ENCODE measurements at places on chromosomes 5 and 9. TPM values are rescaled to one million over a fixed set of nuclear protein-coding genes. Genes with fewer than 3 reads are reported as not detected.
A peak's percentile ranks its signal among the peaks of the same experiment; 100 is the strongest.

DNA sequence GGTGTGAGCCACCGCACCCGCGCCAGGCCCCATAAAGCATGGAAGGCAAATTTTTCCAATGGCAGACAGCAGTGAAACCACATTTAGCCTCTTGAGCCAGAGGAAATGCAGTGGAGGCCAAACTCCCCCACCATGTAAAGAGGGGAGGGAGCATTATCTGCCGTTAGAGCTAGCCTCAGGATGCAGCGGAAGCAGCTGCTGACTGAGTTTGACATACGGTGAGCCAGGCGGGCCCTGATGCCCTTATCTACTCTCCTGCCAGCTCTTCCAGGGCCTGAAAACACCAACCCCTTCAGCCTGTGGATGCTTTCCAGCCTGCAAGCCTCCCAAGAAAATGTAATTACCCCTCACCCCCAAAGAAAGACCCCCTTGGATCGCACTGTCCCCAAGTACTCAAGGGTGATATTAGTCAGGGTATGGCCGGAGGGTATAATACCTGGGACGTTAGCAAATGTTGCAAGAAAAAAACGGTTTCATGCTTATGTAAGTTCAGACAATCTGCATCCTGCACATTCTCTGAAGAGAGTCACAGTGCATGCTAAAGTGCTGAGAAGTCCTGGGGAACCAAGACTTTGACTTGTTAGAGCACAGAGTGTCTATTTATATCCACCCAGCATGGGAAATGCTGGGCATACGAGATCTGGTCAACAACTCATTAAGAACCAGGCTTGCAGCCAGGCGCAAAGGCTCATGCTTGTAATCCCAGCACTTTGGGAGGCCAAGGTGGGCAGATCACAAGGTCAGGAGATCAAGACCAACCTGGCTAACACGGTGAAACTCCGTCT lies 11.3 kb upstream of the GGTA1 start:
- DNase-seq = no peak

GRCh38 chr9:88258601-88259000 lies 120.3 kb upstream of the SPATA31C2 start:
- peak; percentile 33 for DNase-seq

UBE2R2 gene
- total RNA-seq = 47.7 TPM

- no peak for DNase-seq
Measured at GRCh38 chr5:89064054-89064453, 181.1 kb upstream of the MEF2C start.

MORN5 gene
- 4.1 TPM for total RNA-seq

CCDC127 gene
- 8.2 TPM for total RNA-seq

PAPPA gene
- 3.7 TPM for total RNA-seq

CCNO gene
- total RNA-seq = 3.3 TPM

- peak; percentile 67 for DNase-seq
Measured at GRCh38 chr5:139141446-139142204, 56.5 kb downstream of the SIL1 start.

DNA sequence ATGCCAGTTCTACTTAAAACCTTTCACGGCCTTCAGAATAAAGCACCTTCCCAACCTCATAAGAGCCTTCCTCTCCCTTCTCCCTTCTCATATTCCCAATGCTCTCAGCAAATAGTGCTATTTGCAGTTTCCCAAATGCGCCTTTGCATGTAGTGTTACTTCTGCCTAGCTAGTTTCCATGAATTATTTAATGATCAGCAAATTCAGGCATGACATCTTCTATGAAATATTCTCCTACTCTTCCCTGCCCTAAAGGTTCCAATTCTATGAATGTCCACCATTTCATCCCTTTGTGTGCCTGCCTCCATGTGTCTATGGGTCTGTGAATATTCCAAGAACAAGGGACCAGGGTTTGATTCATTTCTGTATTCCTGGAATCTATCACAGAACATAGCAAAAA lies 98.8 kb upstream of the NR5A1 start:
- DNase-seq = no peak

CDX1 gene
- total RNA-seq = 0.23 TPM

GRCh38 chr5:201672-202071 lies 10.4 kb downstream of the LRRC14B start:
- no peak for DNase-seq

OR1L1 gene
- total RNA-seq = not detected

DNA sequence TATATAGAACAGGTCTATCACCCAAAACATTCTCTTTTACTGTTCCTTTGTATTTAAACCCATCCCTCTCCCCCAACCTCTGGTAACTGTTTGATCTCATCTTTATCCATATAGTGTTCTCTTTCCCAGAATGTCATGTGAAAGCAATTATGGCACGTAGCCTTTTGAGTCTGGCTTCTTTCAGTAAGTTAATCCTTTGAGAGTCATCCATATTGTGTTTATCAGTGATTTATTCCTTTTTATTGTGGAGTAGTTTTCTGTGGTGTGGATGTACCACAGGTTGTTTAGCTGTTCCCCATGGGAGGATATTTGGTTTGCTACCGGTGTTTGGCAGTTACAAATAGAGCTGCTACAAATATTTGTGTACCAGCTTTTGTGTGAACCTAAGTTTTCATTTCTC lies 38.0 kb downstream of the HMGXB3 start:
- DNase-seq = no peak

- no peak for DNase-seq
Measured at GRCh38 chr5:122896598-122897282, 51.3 kb downstream of the SNX24 start.

DNA sequence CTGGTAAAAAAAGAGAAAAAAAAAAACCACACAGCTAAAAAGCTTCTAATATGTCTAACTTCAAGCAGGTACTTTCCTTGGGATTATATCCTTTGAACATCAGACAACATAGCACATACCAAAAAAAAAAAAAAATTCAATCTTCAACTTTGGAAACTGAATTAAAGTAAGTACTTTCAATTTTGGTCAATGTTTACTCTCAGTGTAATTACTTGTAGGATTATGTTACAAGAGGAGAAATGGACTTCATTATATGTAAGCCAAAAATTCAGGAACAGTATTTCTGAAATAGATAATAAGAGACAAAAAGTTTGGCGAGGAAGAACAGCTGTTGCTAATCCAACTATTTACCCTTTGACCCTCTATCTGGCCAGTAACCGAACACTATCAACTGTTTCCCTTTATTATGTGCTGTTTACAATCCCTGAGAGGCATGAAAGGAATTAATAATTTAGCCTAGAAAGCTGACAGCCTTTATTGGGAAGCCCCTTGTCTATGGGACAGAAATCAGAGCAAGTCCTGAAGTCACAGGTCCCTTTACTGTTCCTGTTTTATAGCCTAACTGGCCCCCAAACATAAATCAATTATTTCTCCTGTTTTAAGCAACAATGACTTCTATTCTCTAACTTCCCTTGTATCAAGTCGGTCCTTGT lies 46.6 kb downstream of the NR6A1 start:
- no peak for DNase-seq

DNA sequence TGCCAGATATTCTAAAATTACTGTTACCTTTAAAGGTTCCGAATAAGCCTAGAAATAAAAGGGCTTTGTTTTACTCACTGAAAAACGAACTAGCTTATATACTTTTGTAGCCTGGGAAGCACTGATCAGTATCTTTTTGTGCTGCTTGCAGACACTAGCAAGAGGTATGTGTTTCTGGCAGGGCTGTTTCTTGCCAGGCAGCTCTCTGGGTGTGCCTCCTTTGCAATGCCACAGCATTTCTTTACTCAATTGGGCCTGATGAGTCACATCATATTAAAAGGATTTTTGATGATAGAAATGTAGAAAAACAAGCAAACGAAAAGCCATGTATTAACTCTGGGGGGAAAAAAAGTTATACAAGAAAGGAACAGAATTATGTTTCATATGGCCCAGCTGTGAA lies 35.6 kb downstream of the CD180 start:
- no peak for DNase-seq

DNA sequence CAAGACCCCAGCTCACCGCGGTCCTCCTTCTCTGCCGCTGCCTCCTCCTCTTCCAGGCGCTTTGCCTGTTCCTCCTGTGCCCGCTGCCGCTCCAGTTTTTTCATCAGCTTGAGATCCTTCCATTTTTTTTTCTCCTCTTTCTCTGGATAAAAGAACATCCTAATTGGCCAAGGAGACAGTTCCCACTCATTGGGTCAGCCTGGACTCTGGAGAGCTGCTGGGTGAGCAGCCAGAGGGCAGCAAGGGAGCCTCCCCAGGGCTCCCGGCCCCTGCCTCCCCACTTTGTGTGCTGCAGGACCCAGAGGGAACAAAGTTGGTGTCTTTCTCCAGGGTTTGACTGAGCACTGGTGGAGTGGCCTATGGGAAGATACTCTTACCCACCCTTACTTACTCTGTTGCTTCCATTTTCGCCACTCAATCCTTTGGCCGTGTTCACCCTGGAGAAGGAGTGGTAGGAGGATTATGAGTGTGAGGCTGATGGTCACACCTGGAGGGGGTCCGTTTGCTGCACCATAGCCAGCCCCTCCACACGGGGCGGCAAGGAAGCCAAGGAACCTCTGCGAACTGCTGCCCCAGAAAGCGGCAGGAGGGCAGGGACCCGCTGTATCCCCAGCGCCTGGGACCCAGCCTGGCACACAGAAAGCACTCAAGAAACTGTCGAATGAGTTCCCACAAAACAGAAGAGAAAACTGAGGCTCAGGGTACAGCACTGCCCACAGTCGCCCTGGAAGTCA lies 708 bp downstream of the SPOUT1 start:
- no peak for DNase-seq

C5orf63 gene
- 2.8 TPM for total RNA-seq

GRCh38 chr5:174723979-174724483 lies 351 bp upstream of the MSX2 start:
- no peak for DNase-seq

GABRB2 gene
- total RNA-seq = 3.1 TPM

DNA sequence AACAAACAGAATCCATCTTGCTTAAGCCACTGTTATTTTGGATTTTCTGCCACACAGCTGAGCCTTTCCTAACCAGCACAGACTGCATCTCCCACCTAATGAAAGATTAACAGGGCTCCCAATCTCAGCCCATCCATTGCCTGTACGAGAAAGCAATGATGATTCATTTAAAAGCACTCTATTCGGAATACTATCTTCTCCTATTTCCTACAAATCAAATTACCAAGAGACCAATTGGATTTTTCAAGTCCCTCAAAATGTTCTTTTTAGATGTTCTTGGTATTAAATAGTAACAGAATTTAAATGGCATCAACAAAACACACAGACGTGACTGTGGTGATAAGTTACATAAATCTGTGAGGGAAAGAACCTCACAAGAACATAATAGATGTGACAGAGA lies 324.1 kb downstream of the AGTPBP1 start:
- no peak for DNase-seq

NAIP gene
- 16.0 TPM for total RNA-seq

GRCh38 chr9:112479221-112479620 lies 7.4 kb upstream of the KIAA1958 start:
- no peak for DNase-seq

GRCh38 chr9:15426019-15426418 lies 3.3 kb downstream of the SNAPC3 start:
- no peak for DNase-seq

- DNase-seq = no peak
Measured at GRCh38 chr5:27434335-27434734, 395.9 kb upstream of the CDH9 start.

DNA sequence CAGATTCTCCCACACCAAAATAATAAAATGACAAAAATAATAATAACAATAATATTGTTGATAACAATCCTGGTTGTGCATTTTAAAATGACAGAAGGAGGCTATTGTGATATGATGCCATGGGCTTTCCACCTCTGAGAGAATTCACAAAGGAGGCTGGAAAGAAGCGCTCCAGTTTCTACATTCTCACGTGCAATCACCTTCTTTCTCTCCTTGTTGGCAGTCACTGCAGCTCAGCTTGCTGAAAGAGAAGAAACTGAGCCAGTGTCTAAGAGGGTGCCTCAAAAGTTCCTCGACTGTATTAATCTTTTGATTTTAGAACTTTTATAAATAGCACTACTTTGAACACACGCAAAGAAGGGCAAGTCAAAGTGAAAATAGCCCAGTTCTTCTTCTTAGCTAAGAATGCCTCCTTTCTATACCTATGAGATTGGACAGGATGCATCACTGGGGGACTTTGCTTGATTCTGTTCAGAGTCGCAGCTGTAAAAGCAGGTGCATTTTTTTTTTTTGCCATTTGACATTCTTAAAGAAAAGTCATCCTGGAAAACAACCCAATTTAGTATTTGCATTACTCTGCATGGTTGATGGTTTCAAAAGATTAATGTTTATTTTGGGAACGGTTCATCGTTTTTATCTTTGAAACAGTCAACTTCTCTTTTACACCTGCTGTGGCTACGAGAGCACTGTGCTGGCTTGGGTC lies 12.4 kb upstream of the SUB1 start:
- DNase-seq = no peak

DNA sequence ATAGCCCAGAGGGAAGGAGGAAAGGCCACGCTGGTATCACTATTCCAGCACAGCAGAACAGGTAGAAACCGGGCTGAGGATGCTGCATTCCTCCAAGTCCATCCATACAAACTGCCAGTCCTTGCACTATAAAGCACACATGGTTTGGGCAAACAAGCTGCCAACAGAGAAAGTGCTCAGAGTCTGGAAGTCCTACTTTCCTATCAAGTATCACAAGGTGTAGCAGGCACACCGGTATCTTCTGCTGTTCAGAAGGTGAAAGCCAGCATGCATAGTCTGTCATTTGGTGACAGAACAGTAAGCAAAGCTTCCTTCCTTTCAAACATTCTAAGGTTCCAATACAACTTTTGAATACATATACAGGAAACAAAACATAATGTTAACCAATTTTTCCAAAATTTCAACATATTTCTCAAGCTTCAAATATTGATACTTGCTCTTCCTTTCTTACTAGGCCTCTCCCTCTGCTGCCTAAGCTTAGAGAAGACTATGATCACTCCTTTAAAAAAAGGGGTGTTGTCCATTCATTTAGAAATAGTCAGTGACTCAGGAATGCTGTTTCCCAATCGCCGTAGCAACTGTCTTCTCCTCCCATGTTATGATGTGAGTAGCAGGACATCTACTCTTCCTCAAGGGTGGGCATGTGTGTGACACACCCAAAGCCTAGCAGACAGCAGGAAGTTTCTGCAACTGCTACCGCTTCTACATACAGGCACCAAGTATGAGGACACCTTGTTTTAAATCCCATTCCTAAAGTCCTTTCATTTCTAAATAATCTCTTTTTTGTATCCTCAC lies 14.7 kb downstream of the DIAPH1 start:
- DNase-seq = no peak

CDH6 gene
- total RNA-seq = 2.5 TPM

PCDHB7 gene
- 4.6 TPM for total RNA-seq

SLC23A1 gene
- total RNA-seq = 0.10 TPM

DNA sequence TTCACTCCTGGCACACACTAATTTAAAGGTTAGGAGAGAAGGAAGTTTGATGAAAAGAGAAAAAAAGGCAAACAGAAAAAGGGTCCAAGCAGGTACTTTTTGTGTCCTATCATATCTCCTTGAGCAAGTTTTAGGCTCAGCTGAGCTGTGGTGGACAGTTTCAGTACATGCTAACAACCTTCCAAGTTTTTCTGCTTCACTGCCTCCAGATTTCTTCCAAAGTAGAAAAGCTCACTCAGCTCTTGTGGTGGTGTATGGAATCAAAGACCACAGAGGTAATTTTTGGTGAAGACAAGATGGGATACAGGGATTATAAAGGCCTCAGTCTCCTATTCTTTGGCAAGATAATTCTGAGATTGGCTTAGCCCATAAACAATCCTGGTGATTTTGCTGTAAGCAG lies 921.8 kb downstream of the NR2F1-AS1 start:
- DNase-seq = no peak

SLC4A9 gene
- total RNA-seq = not detected

PCDHA4 gene
- total RNA-seq = 0.83 TPM

Data from ovary (tissue), 10 donors.